ENCODE measurements at places on chromosomes 11 and 22. TPM values are rescaled to one million over a fixed set of nuclear protein-coding genes. Genes with fewer than 3 reads are reported as not detected.

DNA sequence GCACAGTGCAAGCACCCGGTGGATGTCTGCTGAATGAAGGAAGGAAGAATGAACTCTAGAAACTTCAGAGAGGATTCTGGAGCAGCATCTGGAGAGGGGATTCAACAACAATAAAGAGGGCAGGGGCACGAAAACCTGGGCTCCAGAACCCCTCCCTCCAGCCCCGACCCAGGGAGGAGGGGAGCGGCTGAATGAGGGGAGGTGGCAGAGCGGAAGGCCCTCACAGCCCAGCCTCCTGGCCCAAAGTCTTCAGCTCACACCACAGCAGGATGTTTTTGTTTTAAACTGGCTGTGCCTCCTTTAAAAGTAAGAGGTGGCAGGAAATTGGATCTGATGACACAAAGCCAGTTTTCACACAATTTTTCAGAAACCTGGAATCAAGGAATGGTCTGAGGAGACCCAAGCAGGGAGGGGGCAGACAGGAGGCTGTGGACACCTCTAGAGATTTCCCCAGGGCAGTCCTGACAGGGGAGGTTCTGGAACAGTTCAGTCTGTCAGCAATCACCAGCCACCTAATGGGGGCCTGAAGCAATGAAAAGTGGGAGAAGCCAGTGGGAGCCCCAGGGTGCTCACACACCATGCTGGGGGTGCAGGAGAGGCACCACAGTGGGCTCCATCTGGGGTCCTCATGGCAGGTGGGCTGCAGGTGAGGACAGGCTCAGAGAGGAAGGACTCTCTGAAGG lies 44.4 kb upstream of the TCF20 start:
- DNase-seq = no peak

DNA sequence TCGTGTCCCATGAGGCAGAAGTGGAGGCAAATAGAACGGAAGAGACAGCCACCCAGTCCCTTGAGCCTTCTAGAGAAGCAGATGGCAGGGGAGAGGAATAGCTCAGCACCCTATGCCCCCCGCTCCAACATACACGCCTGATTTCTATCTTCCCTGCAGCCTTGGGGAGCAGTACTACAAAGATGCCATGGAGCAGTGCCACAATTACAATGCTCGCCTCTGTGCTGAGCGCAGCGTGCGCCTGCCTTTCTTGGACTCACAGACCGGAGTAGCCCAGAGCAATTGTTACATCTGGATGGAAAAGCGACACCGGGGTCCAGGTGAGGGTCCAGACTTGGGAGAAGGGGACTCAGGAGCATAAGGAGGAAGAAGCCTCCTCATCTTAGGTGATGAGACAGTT lies 6.6 kb downstream of the DPF2 start:
- no peak for DNase-seq

The FADS2 gene
- total RNA-seq = 31.9 TPM

- peak; percentile 85 for DNase-seq
Measured at GRCh38 chr11:86811637-86812321, 11.4 kb downstream of the PRSS23 start.

The SYT13 gene
- total RNA-seq = not detected

- no peak for DNase-seq
Measured at GRCh38 chr11:25943777-25944661, 387.9 kb upstream of the ANO3 start.

The OR51B2 gene
- not detected for total RNA-seq

GRCh38 chr22:36904260-36904880 lies 9.1 kb upstream of the CSF2RB start:
- DNase-seq = no peak

DNA sequence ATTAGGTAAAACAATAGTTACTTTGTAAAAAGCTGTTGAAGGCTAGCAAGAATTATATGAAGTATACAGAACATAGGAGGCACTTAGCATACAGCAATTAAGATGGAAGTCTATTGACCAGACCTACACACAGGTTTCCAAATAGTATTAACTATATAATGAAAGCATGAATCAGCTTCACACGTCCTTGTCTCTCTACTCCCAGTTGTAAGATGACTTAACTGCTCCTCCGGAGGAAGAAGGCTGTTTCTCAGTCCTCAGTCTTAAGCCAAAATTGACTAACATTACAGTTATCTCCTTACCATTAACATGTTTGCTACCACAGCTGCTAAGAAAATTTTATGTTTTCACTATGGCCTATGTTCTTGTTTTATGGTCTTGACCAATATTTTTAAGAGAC lies 24.7 kb downstream of the SIK3 start:
- no peak for DNase-seq

The KREMEN1 gene
- 2.5 TPM for total RNA-seq

The PEX16 gene
- 15.3 TPM for total RNA-seq

The DBX1 gene
- total RNA-seq = not detected

- no peak for DNase-seq
Measured at GRCh38 chr11:8527939-8528338, 66.1 kb downstream of the STK33 start.

The OR51B5 gene
- 0.54 TPM for total RNA-seq

DNA sequence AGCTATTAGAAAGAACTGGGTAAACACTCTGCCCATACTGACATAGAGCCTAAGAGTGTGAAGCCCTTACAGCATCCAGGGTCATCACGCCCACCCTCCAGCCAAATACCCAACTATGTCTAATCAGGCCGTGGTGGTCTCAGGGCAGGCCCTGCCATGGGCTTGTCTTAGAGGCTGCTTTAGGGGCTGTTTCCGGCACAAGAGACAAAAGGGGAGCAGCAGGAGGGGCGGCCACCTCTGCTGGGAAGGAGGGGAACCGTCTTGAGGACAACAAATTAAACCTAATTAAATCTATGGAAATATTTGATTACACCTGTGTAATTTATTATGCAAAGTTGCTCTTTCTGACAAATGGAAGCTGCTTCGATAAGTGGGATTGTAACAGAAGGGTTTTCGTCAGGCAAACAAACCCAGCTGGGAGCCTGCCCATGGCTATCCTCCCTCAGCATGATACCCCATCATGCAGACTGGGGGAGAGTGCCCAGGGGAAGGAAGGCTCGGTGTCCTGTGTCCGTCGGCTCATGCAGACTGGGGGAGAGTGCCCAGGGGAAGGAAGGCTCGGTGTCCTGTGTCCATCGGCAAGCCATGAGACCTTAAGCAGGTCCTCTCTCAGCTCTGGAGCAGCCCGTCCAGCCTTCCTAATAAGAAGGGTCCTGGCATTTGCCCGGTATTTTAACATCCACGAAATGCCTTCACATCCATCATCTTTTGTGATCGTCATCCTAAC lies 163.6 kb upstream of the B3GAT1 start:
- no peak for DNase-seq

The ACP2 gene
- 10.3 TPM for total RNA-seq

DNA sequence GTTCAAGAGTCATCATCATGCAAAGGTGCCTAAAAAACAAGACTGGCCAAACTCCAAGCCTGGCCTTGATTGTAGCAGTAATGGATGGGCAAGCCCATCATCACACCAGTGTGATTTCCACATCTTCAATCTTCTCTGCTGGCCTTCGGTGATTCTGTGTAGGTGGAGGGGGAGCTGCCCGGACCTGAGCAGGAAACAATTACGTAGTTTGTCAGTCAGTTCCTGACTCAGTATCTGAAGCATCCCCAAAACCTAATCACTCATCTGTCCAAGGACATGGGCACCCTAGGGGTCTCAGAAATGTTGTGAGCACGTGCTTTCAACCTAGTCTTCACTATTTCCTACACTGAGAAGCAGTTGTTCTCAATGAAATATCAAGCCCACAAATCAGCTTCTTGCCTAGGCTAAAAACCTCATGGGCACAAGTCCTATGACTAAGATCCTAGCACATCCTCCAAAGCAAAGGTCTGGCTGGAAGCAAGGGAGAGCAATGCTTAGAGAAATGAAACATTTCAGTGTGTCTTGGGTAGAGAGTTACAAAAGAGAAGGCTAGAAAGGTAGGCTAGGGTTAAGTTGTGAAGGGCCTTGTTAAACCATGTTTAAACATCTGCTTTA lies 24.6 kb downstream of the ATG16L2 start:
- DNase-seq = peak; percentile 33

The EFCAB6 gene
- total RNA-seq = 1.1 TPM

The CPT1A gene
- total RNA-seq = 18.6 TPM

Data from IMR-90 (cell line).